ENCODE measurements at places on chromosomes 4 and X.

DNA sequence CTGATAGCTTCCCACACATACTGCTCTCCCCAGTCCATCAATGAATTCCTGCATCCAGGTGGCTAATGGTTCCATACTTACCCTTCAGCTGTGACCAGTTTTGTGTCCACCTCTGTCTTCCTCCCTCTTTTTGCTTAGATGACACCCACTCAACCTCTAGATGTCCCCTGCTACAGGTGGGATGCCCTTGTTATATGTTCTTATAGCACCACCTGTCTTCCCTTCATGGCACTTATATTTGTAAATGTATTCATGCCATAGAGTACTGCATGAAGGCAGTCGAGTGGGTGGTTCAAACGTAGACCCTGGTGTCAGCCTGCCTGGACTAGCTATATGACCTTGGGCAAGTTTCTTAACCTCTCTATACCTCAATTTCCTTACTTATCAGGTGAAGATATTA, 6.5 kb upstream of the USP46 start:
- DNase-seq, result no peak

GRCh38 chr4:112979881-112980421, 69.5 kb upstream of the ANK2 start:
- DNase-seq, result no peak

- DNase-seq, result peak; percentile 83
These were observed 30.1 kb downstream of the KDM6A start for GRCh38 chrX:44903107-44903506.

DNA sequence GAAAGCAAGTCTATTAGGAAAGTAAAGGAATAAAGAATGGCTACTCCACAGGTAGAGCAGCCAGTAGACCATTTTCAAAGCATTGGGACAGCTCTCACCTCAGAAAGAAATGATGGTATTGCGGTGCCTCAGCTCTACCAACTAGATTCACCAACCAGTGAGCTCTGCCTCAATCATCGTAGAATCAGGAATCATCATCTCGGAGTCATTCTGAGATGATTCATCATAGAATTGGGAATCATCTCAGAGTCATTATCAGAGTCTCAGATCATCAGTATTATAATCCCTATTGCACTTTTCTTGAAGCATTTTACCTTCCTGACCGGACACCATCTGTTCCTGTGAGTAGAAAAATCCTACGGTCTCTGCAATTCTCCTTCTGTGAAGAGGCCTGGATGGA, 17.5 kb upstream of the SAT1 start:
- peak; percentile 46 for DNase-seq

- no peak for DNase-seq
These were observed 72.5 kb upstream of the CXorf51A start for GRCh38 chrX:146887020-146887419.
